WTC11 (cell line): ENCODE measurements at places on chromosomes 12 and 14.

GRCh38 chr14:30131581-30132097, 204.0 kb upstream of the PRKD1 start:
- DNase-seq, result no peak

DNA sequence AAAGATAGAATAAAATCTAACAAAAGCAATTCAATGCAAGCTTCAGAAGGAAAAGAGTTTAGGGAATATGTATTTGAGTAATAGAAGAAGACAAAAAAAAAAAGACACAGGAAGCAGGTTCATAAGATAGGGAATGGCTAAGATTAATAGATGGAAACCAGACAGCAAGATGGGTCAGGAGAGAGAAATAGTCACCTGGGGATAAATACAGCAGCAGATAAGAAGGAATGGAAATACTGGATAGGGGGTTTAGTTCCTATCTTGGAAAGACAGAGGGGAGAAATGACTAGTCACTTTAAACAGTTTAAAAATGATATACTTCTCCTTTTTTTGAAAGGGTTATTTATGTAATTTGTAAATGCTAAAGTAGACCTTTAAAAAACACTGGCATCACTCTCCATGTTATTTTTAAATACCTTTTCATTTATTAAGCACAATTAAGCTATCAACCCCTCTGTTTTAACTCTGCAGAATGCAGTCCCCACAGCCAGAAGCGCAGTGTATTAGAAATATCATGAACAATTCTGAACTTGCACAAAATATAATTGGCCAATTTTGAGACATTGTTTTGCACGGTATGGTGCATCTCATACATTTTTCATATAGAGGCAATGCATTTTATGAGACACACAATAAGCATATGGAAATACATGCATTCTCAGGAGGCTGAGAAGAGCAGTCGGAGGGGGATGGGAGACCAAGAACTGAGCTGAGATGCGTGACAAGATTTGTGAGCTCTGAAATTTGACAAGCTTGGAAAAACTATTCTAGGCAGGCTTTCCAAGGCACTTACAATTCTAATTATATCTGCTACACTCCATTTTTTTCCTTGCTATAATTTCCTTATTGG, 303.4 kb upstream of the PRICKLE1 start:
- no peak for DNase-seq

DNA sequence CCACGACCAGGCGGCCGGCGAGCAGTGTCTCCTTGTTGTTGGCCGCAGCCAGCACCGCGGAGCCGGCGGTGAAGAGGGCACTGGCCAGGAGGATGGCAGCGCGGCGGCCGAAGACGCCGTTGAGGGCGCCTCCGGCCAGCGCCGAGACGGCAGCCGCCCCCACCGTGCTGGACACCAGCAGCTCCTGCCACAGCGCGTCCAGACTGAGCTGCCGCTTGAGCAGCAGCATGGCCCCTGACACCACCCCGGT, 691 bp downstream of the SLC2A13 start:
- no peak for DNase-seq

DNA sequence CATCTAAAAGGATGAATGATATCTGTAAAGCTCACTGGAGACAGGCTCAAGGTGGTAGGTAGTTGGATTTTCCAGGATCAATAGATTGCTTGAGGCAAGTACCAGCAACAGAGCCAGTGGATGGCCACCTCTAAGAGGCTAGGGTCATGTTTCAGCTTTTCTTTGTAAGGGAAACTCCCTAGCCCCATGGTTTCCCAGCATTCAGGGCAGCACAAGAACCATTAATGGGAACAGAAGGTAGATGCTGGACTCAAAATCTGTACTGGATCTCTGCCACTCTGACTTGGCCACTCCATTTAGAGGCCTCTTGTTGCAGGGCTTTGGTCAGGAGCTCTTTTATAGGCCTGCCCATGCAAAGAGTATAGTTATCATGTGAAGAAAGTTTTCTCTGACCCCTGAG, 76.1 kb upstream of the DYRK2 start:
- no peak for DNase-seq
